ENCODE measurements at places on chromosomes 1 and 21.

DNA sequence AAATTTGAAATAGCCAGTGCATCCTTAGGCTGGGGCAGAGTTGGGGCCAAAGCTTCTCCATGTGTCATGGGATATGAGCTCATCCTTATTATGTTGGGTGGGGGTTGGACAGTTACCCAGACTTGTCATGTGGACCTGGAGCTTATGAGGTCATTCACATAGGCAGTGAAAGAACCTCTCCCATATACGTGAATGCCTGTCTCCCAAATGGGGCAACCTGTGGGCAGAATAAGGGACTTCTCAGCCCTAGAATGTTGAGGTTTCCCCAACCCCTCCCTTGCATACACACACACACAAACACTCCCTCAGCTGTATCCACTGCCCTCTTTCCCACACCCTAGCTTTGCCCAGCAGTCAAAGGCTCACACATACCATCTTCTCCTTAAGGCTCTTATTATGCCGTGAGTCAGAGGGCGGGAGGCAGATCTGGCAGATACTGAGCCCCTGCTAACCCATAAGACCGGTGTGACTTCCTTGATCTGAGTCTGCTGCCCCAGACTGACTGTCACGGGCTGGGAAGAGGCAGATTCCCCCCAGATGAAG, 2.3 kb upstream of the IVL start:
- DNase-seq, result no peak

DNA sequence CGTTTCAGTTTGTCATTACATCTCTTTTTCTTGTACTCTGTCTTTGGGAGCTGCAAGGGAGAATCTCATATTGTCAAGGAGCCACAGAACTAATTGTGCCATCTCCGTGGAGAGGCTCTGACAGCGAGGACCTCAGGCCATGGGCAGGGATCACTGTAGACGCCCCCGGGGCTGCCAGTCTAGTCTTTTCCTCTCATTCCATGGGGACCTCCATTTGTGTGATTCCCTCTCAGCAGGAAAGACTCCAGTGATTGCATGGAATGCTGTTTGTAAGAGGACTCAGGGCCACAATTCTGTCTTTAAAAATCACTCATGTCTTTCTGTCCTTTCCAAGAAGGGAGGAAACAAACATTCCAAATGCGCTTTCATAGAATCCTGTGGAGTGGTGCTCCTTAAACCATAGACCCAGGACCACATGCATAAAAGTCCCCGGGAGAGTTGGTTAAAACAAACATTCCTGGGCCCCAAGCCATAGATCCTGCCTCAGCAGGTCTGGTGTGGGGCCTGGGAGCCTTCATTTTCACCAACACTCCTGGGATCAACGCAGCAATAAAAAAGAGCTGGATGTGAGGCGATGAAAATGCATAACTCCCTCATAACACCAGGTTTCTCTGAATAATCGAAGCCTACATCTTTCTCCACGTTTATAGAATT, 104.5 kb downstream of the ZP4 start:
- DNase-seq, result no peak

DNA sequence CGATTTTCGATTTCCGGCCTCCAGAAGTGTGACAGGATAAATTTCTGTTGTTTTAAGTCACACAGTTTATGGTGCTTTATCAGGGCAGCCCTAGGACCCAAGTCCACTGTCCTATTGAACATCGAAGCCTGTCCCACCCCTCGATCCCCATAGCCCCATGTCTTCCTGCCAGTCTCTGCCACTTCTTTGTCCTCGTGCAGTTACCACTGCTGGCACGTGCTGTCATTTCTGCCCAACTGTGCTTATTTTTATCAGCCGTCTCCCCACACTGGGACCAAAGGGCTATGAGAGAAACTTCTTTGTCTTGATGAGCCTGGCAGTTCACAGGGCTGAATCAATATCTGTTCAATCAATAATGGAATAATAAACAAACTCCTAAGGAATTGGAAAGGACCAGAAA, 146.7 kb downstream of the PSMG1 start:
- no peak for DNase-seq

GRCh38 chr1:58318157-58319005, 228.1 kb downstream of the OMA1 start:
- DNase-seq, result no peak

DNA sequence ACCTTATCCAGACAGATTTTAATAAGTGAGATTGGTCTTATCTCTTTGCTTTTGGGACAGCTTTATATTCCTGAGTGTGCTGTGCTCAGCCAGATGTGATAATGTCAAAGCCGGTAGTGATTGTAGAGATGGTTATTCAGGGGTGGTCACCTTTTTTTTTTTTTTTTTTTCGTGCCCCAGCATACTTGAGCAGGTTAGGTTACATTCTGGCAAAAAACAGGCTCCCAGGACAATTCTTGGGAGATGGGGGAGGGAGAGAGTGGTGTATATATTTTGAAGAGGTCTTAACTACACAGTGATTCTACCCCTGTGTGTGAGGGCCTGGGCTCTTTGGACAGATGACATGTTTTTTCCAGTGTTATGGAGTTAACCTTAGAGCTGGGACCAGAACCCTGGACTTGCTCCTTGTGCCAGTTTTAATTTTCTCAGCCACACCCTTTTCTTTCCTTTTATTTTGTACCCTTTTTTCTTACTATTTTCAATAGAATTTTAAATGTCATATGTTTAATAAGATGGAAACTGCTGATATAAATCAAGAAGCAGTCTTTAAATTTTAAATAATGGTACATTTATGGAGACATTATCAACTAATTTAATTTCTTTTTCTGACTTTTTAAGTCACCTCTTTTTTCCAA, 88.4 kb downstream of the DYRK1A start:
- DNase-seq, result no peak

GRCh38 chr21:36489776-36490165, 9.8 kb upstream of the CLDN14 start:
- DNase-seq, result no peak

DNA sequence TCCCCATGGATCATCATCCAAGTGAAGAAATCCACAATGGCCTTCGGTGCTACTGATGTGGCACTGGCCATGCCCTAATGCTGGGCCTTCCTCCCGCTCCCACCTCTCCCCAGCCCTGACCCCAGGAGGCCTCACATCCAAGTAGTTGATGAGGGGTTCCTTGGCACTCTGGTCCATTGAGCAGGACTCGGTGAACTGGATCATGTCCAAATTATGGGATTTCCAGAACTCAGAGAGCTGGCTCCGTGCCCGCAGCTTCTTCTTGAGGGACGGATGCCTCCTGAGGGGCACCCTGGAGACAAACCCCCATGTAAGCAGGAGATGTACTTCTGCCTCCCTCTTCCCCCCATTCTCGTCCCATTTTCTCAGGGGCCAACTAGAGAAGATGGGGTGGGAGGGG, 929 bp downstream of the CTSE start:
- DNase-seq, result no peak

DNA sequence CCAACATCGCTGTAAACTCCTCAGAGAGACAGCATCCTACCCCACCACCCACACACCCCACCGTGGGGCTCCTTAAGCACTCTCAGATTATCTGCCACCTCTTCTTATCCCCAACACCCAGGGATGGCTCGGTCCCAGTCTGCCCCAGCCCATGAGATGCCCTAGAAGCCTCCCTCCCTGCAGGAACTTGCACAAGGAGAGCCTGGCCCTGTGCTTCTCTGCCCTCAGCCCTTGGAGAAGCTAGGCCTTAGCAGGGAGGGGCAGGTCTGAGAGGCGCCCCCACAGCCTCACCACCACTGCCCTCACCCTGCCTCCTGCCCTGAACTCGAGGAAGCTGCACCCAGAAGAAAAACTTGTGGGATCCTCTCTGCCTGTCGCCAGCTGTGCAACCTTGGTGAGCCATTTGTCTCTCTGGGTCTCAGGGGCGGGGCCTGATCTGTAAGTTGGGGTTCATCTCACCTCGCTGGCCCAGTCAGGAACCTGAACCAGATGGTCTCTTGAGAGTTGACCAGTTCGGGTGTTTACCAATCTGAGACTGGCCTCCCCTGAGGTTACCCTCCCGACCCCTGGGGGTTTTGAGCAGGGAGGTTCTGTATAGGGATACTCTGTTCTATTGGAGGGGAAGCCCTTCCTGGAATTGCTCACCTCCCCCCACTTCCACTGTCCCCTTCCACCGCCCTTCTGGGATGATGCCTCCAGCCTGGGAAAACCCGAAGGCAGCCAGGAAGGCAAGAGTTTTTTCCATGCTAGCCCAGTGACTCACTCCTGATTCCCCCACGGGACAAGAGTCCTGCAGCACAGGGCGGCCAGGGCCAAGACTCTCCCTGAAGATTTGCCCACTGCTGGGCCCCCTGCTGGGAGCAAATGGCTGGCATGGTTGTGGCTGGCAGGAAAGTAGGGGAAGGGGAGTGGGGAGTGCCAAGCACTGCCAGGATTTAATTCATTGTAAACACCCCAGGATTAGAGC, at the start of gene S100A3:
S100A3 (minus strand) TSS at position 537 of the 967 bp plus-strand sequence. CDS start 773 bp downstream, outside the sequence.
- no peak for DNase-seq

GRCh38 chr1:36160949-36161485, 5.1 kb downstream of the MAP7D1 start:
- DNase-seq, result peak; percentile 70

DNA sequence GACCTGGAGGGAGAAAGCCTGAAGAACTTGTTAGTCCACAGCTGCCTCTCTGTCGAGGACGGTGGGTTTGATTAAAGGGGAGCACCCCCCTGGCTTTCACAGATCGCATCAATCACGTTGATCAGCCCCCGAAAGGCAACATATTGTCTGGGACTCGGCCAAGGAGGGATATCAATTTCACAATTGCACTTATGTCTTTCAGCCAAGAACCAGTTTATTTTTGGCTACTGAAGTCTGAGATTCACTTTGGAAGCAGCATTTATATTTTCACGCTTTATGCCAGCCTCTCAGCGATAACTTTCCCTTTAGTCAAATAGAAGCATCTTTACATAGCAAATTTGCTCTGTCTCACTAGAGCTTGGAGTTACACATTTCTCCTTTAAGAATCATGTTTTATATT, 253.2 kb upstream of the RRP15 start:
- DNase-seq, result no peak

DNA sequence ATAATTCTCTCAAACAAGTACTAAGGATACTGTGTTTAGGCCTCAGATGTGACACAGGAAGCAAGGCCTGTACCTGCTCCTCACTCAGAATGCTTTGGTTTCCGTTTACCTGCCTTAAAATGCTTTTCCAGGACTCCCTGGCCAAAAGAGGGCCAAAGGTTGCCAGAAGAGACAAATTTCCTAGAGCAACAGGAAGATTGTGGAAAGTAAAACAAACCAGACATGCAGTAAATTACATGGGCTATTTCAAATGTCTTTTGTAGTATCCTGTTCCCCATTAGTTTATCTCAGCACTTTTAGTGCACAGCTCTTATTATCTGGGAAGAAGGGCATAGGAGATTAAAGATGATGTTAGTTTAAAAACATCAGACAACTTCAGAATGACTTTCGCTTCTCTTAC, 280.0 kb downstream of the NFIA start:
- DNase-seq, result no peak

DNA sequence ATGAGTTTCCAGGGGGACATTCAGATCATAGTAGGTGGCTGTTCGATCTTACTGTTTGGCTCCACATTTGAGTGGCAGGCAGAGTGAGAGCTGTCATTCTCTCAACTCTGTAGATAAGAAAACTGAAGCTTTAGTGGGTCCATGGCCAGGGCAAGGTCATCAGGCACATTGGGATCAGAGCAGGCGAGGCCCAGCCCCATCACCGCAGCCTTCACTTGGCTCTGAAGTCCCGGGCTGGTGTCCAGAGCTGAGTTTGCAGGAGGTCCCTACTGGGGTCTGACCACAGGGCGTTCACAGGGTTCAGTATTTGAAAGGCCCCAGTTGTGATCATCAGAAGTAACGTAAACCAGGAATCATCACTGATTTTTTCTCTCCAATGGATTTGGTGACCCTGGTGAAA, 76.7 kb downstream of the OBSCN start:
- DNase-seq, result no peak

- peak; percentile 60 for DNase-seq
These were observed 27.4 kb downstream of the HIVEP3 start for GRCh38 chr1:41891199-41891896.

DNA sequence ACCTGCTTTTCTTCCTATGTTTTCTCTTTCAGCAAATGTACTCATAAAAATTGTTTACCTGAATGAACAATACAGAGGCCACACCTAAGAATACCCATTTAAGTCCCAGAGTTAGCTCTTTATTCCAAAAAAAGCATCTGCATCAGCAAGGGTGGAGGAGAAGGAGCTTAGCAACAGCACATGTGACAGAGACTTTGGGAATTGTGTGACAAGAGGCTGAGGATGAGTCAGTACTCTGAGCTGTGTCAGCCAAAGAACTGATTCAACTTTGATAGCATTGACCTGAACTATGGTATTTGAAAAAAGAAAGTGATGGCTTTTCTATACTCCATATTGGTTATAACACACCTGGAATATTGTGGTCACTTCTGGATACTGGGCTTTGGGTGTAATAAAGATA, 162.7 kb downstream of the ZNF648 start:
- DNase-seq, result no peak

- no peak for DNase-seq
These were observed 11.6 kb upstream of the TTC39A start for GRCh38 chr1:51341876-51342496.

- DNase-seq, result no peak
These were observed 723 bp downstream of the CDC42BPA start for GRCh38 chr1:227317523-227318015.

DNA sequence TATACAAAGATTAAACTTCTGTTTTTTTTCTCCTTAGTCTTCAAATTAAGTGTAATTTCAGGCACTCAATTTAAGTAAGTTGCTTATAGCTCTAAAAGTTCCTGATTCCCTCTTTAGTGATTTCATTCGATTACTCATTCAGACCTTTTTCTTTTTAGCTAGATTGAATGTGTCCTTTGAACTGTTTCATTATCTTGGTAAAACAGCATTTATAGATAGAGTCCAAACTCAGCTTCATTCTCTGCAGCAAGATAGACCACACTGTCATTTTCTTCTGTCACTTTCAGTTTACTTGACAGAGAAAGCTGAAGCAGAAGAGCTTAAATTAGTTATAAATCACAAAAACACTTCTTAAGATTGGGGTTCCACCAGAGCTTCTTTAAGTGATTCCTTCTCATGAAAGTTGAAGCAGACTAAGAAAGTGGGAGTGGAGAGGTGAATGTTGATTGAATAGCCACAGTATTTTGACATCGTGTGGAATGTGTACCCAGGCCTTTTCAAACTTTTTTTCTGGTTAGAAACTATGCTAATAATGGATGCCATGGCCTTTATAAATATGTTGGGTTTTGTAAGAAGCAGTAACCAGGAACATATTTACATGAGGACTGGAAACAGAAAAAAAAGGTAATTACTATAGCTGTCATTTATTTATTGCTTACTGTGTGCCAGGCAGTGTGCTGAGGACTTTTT, 52.2 kb downstream of the ZBTB40 start:
- DNase-seq, result no peak
